Caudate nucleus (tissue), 63 donors: ENCODE measurements at places on chromosomes 4 and X.

GRCh38 chrX:72705814-72706213 is 8.3 kb downstream of the PHKA1 start:
- no peak for DNase-seq

GRCh38 chrX:114152130-114152529 is 431.8 kb upstream of the HTR2C start:
- DNase-seq = no peak

DNA sequence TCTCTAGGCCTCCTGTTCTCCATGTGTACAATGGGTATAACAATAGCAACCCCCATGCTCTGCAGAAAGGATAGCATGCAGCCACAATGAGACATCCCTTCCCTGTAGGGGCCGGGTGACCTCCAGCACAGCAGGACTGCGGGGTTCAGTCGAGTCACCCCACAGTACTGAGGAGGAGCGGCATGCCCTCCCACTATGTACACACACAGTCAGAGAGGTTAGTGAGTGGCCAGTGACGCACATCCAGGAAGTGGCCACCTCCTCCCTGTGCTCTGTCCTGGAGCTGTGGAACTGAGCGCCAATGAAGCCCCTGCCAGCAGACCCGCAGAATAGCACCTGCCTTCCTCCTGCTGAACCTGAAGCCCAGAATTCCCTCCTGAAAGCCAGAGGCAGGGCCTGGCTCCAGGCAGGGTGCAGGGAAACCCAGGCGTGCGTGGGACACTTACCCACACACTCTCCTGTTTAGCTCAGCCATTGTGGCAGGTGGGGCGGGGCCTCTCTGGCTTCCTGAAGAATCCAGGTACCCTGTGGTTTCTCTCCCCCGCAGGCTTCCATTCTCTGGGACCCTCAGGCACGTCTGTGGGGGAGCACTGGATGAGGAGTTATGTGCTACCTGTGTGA is 50.0 kb downstream of the WFS1 start:
- no peak for DNase-seq

GRCh38 chrX:153351981-153352380 is 18.0 kb downstream of the ZNF275 start:
- no peak for DNase-seq

GRCh38 chrX:53082773-53083616 is 828 bp downstream of the TSPYL2 start:
- peak; percentile 21 for DNase-seq

GRCh38 chr4:142485452-142485851 is 360.6 kb downstream of the INPP4B start:
- DNase-seq = no peak

DNA sequence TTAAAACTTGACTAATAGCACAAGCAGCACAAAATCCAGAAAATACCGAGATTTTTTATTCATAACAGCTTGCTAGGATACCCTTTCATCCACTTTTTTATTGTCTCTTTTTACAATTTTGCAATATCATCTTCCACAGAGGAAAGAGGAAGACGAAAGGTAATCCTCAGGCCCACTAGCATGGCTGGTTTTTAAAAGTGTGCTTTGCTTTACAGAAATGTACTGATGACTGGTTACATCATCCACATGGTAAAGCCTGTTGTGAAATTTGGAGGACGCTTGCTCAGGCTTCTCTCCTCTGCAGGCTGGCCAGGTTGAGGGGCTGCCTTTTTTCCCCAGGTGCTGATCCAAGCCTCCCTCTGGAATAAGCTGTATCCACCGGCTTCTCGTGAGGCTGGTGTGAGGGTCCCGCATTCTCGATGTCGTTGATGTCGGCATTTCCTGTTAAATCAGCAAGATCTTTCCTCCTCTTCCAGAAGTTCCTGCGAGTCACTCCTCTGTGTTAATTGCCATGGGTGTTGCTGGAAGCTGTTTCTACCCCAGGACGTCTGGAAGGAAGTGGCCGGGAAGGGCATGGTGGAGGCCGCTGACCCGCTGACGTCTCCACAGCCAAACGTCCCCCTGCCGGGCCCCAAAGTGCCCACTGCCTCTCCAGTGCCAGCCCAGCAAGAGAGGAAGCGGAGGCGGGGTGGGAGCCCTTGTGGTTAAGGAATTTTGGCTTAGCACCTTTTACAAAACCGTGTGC is 5.8 kb upstream of the DGKQ start:
- no peak for DNase-seq

GRCh38 chrX:2614911-2615310 is 76.2 kb upstream of the CD99 start:
- DNase-seq = no peak

DNA sequence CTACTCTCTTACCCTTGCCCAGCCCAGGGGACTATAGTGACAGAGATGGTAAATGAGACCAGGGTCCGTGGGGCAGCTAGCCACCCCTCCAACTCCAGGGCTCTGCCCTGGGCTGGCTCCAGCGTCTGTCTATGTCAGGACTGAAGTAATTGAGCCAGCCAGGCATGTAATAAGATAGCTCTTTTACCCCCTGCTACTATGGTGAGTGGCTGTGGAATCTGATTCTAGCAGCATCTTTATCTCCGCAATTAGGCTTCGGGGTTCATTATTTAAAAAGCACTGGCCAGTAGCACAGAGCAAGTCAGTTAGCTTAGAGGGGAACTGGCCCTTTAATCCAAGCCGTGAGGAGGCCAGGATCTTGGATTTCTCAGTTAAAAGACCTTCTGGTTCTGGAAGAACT is 123.3 kb upstream of the RAI2 start:
- DNase-seq = no peak

GRCh38 chr4:73450398-73451004 is 14.5 kb downstream of the AFP start:
- DNase-seq = no peak

DNA sequence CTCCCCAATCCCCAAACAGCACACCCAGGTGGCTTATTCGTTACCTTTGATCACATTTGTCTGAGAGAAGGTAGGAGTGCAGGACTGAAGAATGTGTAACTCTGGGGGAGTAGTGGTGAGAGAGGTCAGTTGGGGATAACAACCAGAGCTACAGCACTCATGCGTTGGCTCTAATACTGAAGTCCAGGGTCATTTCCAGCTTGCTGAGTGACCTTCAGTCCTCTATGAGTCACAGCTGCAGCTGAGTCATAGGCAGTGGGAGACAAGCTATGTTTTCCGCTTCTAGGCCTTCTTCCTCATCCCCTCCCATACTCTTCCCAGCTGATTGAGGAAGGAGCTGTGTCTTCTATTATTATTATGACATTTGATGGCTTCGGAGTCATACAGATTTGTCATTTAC is 31.6 kb upstream of the CT47C1 start:
- DNase-seq = peak; percentile 26

GRCh38 chr4:16573739-16574138 is 324.7 kb downstream of the LDB2 start:
- DNase-seq = no peak

DNA sequence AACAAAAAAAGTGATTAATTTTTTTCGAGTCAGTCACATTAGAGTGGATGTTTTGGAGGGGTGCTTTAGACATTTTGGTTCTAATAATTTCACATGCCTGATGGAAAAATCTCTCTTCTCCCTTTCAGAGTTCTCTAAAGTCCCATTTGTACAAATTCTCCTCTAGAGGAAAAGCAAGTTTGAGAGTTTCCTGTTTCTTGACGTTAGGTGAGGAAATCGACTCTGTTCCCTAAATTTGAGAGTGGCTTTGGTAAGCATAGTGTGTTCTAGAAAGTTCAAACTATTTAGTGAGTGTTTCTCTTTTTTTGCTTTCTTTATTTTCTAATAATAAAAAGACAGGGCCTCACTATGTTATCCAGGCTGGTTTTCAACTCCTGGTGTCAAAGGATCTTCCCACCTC is 1.6 kb upstream of the ATP6AP2 start:
- no peak for DNase-seq

DNA sequence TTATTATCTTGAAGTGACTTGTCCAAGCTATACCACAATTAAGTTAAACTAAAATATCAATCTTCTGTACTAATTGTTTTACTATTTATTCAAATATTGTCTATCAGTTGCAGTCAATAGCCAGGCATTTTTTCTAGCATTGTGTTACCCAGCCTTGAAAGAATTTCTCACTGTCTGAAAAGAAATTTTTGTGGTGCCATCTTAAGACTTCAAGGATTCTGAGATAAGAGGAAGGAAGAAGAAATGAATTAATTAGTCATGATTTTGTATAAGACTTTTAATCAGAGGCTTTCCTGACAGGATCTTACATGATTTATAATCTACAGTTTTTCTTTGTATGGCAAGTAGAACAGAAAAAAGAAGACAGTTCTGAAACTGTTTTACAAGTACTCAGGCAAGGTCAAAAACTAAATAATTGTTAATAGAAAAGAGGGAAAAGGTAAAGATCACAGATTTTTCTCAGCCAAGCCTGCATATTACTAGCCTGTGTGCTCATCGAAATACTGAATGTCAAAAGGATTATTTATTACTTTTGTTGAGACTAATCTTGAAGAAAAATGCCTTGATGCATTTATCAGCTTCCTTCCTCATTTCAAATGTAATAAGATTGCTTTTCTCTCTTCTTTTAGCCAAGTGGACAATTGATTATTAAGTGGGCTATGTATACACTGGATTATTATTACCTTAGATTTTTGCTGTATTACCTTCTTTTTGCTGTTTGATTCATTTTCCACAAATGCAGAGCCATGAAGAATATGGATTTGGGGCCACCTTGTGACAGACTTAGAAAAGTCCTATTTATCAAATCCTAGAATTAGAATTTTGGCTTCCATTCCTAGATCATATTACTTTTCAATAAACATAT is 53.8 kb downstream of the CXCL1 start:
- no peak for DNase-seq

- DNase-seq = no peak
Observed at GRCh38 chrX:45140812-45141211, 59.9 kb downstream of the DIPK2B start.

DNA sequence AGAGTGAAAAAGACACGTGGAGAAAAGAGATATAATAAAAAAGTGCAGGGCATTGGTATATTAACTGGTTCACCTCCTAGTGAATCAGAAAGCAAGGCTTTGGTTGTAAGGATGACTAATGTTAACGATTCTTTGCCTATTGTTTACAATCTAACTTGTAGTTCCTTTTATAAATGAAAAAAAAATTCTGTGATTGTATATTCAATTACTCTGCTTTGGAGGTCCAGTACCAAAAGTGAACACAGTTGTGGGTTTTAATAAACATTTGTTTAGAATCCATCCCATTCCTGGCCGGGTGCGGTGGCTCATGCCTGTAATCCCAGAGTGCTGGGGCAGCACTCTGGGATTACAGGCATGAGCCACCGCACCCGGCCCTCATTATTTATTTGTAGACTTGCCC is 36.9 kb upstream of the PRSS12 start:
- DNase-seq = no peak

DNA sequence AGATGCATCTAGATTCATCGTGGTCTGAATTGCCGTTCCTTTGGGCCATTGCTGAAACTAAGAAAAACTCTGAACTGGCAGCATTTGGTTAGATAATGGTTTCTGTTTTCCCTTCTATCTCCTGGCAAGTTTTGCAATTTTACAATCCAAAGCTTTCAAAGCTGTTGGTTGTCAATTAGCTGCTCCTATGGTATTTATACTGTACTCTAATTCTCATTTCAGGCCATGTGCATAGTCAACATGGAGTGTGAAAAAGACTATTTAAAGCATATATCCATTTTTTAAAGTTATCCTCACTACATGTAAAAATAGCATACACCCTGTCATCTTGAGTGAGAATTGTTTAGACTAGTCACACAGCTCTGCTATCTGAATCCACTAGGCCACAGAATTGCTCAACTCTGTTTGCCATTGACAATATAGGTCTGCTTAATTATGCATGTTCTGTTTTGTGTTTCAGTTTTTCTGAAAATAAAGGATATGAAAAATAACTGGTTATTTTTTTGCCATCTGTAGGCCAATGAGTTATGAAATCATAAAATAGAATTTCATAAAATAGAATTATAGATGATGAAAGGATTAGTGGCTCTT is 27.7 kb upstream of the TEC start:
- no peak for DNase-seq

DNA sequence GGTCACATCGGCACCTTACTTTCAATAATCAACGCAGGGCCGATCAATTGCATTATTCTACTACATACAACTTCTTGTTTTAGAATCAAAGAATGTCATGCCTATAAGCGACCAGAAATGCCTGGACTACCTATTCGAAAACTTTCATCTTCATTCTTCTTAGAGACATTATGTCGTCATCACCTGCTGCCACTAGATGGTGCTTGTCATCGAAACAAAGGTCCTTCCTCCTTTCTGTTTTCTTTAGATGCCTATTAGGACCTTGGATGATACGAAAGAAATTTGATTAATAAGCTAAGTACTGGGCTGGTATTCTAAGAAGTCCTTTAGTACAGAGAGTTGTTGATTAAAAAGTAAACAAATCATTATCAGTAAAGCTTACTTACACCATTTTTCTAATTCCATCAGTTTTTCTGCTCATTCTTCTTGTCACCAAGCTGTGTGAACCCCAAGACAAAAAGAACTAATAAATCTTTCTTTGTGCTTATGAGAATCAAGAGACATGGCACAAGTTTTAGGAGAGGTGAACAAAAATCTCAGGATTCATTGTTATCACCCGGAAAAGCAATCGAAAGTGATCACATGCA is 154.5 kb upstream of the SLC4A4 start:
- peak; percentile 6 for DNase-seq

GRCh38 chrX:11462648-11463047 is 169.4 kb downstream of the AMELX start:
- DNase-seq = no peak

GRCh38 chr4:74414149-74414809 is 30.7 kb upstream of the AREG start:
- no peak for DNase-seq

- no peak for DNase-seq
Observed at GRCh38 chr4:181525634-181526033, 717.6 kb upstream of the TENM3 start.

DNA sequence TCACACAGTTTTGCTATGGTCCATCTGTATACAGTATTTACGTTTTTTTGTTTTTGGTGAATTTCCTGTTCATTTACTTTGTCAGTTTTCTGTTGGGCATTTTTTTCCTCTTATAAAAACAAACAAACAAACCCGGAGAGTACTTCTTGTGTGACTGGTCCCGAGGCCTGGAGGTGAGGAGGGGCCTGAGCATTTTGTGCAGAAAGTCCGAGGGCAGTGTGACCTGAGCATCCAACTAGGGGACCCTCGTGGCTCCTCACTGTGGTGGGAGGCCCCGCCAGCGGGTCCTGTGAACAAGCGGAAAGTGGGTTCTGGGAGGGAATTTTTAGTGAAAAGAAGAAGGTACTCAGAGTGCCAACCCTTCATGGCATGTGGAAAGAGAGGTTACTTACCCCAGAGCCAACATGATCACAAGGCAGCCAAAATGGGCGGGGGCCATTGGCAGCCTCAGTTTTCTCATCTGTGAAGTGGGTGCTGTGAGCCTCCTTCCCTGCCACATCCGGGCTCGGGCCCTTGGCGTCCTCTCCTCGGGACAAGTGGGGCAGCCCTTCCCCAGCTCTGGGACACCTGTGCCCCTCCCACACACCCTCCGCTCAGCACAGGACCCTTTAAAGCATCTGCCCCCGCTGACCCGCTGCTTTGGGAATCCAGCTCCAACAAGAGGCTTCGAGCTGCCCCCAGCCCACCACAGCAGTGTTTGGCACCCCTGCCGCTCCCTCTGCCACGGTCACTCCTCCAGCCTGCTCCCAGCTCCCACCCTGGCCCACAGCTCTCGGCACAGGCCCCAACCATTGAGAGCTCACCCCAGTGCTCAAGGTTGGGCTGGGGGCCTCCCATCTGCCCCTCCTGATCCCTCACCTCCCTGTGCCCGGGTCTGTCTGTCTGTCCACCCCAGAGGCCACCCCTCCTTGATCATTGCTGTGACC is 22.8 kb upstream of the GPR78 start:
- DNase-seq = no peak

GRCh38 chr4:139988863-139989765 is 164.9 kb downstream of the MAML3 start:
- peak; percentile 48 for DNase-seq

- no peak for DNase-seq
Observed at GRCh38 chr4:88939697-88940096, 117.3 kb downstream of the FAM13A start.
